ENCODE measurements at places on chromosomes 2 and 18.

DNA sequence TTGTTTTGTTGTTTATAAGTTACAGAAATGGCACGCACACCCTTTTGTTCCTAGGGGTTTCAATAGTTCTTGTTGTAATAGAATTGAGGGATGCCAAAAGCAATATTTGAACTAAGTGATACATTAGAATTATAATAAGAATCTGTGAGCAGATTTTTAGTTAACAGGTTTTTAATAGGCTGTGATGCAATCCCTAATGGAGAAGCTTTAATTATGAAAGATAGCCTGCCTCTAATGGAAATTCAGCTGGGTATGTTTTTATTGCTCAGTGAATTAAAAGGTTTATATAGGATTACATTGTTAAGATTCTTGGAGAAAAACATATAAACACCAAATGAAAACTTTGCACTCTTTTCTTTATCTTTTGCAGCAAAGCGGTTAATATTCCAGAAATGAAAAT is 131.1 kb downstream of the PPP1R1C start:
- DNase-seq, result no peak

DNA sequence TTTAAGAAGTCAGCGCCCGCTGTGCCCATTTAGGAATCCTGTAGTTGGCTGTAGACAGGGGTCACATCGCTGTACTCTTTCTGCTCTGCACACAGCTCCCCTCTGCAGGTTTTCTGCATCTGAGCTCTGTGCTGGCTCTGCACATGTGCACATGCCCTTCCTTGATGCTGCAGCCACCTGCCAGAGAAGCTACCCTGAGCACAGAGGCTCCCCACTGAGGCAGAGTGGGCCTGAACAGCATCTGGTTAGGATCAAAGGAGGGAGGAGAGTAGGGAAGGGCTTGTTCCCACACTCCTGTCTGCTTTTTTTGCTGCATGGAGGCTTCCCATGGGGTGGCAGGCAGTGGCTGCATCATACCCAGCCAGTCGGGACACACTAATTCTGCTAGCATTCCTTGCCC is 238.9 kb downstream of the FHOD3 start:
- no peak for DNase-seq

- peak; percentile 11 for DNase-seq
Measured at GRCh38 chr2:60306267-60306861, 247.1 kb downstream of the BCL11A start.

- no peak for DNase-seq
Measured at GRCh38 chr18:61086657-61087056, 246.6 kb upstream of the CDH20 start.

DNA sequence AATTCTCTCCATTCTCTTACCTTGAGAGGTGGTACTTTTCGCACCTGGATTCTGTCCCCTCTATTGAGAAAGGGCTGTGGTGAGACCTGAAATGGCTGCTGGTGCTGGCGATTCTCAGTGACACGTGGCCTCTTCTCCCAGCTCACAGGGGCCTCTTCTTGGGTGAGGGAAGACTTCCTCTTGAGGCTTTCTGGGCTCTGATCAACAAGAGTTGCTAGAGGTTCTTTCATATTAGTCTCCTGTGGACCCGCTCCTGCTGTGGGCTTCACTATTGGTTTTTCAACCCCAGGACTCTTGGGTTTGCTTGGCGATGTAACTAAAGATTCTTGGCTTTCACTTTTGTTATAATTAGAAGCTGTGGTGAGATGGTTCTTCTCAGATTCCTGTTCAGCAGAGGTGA is 76.3 kb upstream of the DTNB start:
- DNase-seq, result no peak

DNA sequence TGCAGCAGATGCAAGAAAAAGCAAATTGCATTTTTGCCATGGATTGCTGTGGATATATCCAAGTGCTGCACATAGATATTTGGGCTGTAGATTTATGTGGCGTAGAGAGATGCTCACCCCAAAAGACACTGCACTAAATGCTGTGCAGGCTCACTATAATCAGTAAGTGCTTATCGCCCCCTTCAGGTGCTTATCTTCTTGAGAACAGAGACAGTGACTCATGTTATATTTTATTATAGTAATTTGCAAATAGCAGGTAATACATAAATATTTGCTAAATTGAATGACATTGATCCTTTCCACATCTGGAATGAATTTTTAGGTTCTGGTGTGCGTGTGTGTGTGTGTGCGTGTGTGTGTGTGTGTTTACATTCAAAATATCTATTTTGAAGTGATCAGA is 36.8 kb upstream of the PLEKHM3 start:
- DNase-seq, result peak; percentile 49

- peak; percentile 31 for DNase-seq
Measured at GRCh38 chr2:50535971-50536759, 495.8 kb downstream of the NRXN1 start.

DNA sequence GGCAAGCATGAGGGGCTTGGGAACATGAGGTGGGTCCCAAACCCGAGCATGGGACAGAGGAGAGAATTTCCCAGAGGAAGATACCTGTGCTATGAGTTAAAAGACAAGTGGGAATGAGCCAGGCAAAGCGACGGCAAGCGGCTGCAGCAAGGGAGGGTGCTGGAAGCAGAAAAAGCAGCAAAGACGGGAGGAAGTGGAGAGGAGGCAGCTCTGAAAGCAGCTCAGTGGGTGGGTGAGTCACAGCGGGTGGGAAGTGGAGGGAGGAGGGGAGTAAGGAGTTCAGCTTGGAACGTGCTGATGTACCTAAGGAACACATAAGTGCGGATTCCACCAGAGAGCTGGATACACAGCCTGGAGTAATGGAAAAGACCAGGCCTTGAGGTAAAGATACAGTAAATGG is 41.4 kb downstream of the THUMPD2 start:
- peak; percentile 24 for DNase-seq

- no peak for DNase-seq
Measured at GRCh38 chr2:110679337-110679707, 1.5 kb upstream of the BUB1 start.

DNA sequence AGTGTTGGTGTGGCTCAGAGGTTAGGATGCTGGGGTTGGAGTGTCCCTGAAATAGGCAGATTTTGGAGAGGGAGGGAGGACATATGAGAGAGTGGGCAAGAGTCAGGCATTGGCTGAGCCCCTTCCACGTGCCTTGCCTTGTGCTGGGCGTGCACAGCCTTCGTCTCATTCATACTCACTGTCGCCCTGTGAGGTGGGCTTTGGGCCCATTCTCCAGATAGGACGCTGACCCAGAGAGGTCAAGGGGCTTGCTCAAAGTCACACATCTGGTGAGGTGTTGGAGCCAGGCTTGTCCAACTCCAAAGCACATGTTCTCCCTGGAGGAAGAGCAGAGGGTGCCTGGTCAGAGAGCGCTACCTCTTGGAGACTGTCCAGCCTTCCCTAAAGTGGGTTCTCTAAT is 166.8 kb downstream of the DYSF start:
- no peak for DNase-seq

GRCh38 chr2:121527009-121527682 is 3.5 kb upstream of the RNU4ATAC start:
- DNase-seq, result no peak

DNA sequence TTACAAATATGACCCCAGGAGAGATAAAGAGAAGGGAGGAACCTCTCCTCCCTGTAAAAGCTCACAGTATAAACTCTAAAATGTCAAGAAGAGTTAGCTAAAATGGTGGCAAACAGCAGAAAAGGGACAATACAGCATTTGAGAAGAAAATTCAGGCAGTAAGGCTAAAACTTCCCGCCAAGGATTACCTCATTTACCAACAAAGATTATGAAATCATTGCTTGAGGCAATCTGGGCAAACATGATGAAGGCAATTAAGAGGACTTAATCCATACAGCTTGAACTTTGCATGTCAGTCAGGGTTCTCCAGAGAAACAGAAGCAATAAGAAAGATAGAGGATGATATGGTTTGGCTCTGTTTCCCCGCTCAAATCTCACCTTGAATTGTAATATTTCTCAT is 81.4 kb downstream of the CMPK2 start:
- DNase-seq, result peak; percentile 58

- no peak for DNase-seq
Measured at GRCh38 chr2:170339322-170339721, 161.4 kb downstream of the MYO3B start.

- no peak for DNase-seq
Measured at GRCh38 chr2:235027558-235028214, 75.9 kb downstream of the SH3BP4 start.

- peak; percentile 70 for DNase-seq
Measured at GRCh38 chr2:46979571-46979979, 64.0 kb upstream of the MCFD2 start.

DNA sequence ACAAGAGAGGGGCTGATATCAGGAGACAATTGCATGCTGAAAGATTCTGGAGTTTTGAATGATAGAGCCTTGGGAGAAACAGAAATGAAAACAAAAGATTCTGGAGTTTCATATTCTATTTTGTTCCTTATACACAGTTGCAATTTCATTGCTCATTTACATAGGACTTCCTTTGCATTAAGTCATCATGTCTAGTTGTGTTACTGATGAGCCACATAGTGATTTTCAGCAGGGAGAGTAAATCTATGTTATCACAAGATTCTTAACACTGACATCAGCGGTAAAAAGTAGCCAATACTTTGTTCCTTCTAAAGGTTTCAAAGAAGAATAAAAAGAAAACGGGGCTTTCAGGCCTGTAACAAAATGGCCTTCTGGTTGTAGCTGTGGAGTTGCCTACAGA is 7.1 kb downstream of the ADAM17 start:
- DNase-seq, result peak; percentile 88

DNA sequence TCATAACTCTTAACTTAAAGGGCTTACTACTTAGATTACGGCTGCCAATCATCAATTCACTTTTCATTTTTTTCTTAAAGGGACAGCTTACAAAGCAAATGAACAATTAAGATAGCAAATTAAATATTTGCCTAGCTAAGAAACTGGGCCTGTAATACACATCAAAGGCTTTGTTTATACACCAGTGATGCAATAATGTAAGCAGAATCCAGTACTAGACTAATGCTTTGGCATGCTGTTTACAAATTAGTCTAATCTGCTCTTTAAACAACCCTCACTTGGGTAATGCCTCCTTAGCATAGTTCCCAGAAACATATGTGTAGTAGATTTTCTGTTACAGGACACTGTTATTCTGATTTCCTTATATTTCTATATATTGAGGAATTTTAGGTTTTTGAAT is 105.8 kb downstream of the ARHGAP28 start:
- no peak for DNase-seq

DNA sequence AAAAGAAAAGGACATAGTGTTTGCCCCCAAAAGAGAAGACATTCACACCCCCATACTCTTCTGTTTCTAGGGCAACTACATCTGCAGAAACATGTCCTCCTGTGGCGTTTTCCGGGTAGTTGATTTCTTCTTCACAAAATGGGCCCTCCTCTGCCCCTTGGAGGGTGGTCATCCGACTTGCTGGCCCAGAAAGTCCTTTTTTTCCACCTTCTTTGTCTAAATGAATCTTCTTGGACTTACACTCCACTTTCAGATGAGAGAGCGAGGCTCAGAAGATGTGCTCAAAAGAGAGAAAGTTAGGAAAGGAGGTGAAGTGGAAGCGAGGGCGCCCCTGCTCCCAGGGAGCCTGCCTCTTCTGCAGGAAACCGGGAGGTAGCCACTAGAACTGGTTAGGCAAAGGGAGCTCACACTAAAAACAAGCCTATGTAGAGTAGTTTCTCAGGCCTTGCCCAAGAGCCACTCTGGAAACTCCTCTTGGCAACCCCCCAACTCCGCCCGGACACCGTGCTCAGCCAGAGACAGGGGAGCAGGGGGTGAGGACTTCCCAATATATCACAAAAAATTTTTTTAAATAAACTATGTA is 10.2 kb upstream of the SIX3 start:
- DNase-seq, result no peak

DNA sequence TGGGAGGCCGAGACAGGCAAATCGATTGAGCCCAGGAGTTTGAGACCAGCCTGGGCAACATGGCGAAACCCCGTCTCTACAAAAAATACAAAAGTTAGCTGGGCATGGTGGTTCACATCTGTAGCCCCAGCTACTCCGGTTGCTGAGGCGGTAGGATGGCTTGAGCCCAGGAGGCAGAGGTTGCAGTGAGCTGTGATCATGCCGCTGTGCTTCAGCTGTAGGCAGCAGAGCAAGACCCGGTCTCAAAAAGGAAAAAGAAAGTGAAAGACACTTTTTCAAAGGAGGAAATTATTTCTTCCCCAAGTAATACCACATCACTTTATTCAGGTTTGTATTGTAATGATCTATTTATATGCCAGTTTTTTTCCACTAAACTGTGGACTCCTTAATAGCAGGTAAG is 35.7 kb upstream of the TAF4B start:
- peak; percentile 25 for DNase-seq

- no peak for DNase-seq
Measured at GRCh38 chr2:134262684-134263083, 8.8 kb downstream of the MGAT5 start.

DNA sequence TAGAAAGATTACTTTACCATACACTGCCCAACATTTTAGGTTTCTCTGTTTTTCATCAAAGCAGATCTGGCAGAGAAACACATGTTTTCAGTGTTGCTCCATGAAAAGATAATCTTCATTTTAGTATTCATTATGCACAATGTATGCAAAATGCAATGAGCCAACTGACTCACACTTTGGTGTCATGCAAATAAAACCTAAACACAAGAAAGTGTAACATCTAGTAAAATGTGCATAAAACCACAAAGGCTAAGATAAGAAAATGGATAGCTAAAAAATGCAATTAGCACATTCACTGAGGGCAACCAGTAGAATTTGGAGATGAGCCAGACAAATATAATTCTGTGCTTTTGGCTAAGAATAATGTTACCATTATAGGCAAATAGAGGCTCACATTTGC is 203.5 kb upstream of the UBE2E3 start:
- no peak for DNase-seq

DNA sequence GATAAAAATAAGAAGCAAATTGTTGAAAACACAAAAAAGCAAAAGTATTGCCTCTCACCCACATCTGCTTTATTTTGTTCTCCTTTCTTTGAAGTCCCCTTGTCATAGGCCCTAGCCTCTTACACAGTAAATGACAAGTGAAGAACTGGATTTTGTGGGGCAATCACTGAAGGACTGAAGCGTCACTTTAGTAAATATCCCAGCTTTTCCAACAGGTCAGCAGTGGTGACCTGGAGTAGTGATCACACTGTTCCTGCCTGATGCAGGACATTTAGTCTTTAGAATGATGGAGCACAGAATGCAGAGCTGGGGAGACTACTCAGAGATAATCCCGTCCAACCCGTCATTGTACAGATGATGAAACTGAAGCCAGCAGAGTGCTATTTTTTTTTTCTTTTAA is 28.1 kb upstream of the TDRD15 start:
- no peak for DNase-seq

DNA sequence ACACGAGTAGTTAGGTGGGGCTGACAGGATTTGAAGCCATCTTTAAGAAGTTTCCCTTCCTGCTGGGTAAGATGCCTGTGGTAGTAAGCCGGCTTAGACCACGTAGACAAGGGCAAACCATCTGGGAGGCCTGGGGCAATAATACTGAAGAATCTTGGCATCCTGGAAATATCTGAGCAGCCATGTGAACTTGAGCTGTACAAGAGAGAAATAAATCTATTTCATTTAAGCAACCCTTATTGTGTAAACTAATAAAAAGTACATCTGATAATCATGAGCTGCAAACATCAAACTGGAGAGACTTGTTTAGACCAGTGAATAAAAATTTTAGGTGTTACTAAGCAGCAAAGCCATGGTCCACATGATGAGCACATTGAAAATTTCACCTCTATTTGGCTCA is 11.4 kb upstream of the CETN1 start:
- no peak for DNase-seq
